Stimulated activated CD4-positive, alpha-beta T cell treated with anti-CD3 and anti-CD28 coated beads, Interleukin-2, amount 100 ng/mL, for 24 hours (primary cell): ENCODE measurements at places on chromosomes 12 and 14.

- no peak for DNase-seq
These were observed 13.9 kb downstream of the ZDHHC17 start for GRCh38 chr12:76777765-76778216.

GRCh38 chr14:85252011-85252410 lies 277.9 kb upstream of the FLRT2 start:
- no peak for DNase-seq

GRCh38 chr12:21583587-21583986 lies 21.1 kb downstream of the GYS2 start:
- DNase-seq = no peak

DNA sequence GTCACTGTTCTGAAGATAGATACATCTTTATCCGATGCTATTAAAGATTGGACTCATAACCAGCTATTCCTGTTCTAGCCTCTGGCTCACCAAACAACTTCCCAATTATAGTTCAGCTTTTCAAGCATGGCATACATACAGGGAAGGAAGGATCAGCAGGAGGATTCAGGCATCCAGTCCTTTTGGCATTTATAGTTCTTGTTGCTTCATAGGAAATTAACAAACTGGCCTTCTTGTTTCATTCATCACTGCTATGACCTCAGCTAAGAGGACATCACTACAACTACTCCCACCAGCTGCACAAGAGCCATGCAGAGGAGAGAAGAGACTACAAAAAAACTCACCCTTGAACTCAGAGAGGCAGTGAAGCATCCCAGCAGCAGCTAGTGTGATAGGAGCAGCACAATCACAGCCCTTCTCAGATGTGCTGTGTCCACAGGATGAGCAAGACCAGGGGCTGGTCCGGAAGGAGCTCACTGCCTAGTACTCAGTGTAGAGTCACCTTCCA lies 100.5 kb downstream of the SPTSSA start:
- DNase-seq = no peak

DNA sequence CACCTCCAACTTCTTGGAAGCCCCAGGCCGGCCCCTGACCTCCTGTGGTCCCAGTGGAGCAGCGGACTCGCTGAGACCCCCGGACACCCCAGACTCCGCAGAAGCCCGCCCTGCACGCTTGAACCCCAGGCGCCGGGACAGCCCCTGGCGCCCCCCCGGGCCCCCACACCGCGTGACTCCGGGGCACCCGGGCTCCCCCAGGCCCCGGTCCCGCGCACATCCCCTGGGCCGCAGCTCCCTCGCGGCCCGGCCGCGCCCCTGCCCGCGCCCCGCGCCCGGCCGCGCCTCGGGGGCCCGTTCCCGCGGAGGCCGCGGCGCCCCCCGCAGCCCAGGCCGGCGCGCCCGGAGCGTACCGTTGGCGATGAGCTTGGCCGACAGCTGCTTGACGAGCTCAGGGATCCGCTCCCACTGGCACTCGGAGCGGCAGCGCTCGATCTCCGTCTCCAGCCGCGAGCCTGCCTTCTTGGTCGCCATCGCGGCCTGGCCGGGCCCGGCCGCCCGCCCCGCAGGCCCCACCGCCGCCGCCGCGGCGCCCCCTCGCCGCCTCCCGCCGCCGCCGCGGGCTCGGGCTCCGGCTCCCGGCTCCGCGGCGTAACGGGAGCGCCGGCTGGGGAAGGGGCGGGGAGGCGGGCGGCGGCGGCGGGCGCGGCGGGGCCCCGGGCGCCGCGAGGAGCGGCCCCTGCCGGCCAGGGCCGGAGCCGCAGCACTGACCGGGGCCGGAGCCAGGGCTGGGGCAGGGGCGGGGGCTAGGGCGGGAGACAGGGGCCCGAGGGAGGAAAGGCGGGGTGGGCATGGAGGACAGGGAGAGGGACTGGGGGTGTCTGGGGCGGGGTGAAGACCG lies at the start of gene TTC7B:
TSS of gene TTC7B (minus strand) at position 609 of the 841 bp plus-strand sequence. CDS start at position 474, 135 bp downstream.
- peak; percentile 27 for DNase-seq

DNA sequence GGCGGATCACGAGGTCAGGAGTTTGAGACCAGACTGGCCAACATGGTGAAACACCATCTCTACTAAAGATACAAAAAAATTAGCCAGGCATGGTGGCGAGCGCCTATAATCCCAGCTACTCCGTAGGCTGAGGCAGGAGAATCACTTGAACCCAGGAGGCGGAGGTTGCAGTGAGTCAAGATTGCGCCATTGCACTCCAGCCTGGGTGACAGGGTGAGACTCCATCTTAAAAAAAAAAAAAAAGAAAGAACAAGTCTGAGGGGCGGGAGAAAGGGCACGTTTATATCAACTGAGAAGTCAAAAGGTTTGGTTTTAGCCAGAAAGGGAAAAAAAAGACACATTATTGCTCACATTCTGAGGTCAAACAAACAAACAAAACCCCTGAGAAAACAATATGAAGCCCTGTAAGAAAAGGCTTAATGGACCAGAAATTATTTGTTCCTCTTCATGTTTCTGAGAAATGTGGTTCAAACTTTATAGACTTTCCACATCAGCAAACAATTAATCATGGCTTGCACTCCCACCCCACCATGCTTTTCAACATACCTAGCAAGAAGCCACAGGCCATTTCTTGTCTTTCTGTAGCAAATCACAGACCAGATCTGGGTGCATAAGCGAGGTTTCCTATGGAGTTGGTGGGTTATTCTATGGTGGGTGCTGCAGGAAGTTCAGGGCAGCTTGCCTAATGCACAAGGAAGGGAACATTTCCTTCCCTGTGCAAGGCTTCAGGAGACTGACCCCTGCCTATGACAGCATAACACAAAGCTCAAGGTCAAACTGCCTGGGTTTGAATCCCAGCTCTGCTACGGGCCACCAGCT lies 80.1 kb downstream of the SSPN start:
- DNase-seq = no peak

- DNase-seq = no peak
These were observed 16.4 kb downstream of the NAV3 start for GRCh38 chr12:77847060-77847541.

DNA sequence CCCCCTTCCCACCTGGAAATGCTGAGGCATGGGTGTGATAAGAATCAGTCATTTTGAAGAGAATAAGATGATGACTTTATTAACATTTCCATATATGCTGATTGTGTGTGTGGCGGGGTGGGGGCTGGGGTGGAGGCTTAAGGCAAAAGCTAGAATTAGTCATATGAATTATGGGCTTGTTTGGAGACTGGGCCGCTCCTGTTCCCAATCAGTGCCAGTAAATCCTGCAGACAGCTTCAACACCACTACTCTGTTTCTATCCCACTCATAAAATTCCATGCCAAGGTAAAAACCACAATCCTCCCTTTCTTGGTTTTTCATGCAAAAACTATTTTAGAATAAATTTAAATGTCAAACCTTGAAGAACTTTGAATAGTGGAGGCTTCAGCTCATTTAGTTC lies 29.9 kb upstream of the SLC38A2 start:
- DNase-seq = no peak

DNA sequence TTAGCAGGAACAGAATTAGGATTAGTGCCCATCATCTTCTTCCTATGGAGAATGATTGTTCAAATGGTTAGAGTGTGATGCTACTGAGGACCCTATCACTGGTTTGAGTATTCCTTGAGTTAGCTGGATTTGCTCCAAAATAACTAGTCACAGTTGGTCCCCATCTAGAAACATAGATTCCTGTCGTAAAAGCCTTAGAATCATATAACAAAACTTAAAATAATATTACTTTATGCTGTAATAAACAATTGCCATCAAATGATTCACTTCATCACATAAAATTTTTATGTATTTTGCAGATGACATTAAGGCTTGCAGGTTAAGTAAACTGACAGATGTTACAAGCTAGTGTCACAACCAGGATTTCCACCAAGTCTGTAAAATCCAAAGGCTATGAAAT lies 209.8 kb downstream of the CCER1 start:
- no peak for DNase-seq

DNA sequence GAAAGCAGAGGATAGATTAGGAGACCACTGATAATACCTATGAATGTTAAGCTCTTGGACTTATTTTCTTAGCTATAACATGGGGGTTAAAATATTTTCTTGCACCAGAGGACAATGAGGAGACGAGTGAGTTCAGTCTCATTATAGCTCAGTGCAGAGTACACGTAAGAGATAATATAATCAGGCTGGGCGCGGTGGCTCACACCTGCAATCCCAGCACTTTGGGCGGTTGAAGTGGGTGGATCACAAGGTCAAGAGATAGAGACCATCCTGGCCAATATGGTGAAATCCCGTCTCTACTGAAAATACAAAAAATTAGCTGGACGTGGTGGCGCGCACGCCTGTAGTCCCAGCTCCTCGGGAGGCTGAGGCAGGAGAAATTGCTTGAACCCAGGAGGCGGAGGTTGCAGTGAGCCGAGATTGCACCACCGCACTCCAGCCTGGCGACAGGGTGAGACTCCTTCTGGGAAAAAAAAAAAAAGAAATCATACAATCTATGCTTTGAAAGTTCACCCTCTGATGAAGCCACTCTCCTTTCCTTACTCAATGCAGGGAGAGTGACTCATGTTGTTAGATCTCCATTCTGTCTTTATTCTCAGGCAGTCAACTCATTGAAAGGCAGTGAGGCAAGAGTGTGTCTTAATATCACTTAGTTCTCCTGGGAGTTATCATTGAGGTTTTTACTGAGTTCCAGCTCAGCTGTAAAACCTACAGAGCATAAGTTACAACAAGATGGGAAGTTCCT lies 134.2 kb downstream of the SYNE2 start:
- DNase-seq = no peak

DNA sequence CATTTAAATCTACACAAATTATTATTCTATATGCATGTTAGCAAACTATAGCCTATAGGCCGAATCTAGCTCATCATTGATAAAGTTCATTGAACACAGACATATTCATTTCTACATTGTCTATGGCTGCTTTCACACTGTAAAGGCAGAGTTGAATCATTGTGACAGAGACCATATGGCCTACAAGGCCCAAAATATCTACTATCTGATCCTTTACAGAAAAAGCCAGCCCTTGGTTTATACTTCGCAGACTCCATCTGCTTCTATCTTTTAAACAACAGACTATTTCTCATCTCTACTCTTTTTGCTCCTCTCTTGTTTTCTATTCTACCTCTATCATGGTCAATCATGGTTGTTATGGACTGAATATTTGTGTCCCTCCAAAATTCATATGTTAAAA lies 190.7 kb downstream of the EXOC5 start:
- no peak for DNase-seq

DNA sequence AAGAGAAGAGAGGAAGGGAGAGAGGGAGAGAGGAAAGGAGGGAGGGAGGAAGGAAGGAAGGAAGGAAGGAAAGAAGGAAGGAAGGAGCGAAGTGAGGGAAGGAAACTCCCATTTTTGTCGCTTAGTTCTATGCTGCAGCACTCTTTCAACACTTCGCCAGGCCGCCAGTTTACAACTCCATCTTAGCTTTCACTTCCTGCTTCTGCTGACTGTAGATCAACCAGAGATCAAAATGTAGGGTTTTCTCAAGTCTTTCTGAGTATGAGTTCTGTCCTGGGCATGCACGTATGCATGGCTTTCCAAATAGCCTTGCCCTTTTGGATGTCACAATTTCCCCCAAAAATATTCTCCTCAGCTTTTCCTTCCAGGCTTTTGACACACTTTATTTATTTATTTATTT lies 723.4 kb downstream of the TRHDE start:
- no peak for DNase-seq

DNA sequence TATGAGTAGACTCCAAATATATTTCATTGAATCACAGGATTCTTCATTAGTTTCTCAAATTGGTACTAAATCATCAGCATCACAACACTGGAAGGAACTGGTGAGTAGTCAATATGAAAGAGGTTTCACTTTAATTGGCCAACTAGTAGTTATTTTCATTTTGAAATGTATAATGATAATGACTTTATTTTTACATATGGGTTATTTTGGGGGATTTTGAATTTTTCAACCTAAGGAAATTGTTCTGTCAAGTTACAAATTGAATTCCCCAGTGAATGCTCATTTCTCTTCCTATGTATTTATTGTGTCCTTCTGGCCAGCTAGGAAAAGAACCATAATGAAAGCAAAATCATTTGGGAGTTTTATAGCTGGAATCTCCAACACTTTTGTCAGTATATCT lies 174.2 kb upstream of the ATP2B1 start:
- DNase-seq = no peak

GRCh38 chr12:131092901-131093603 lies 139.3 kb downstream of the ADGRD1 start:
- no peak for DNase-seq
